Naive thymus-derived CD8-positive, alpha-beta T cell (primary cell): ENCODE measurements at places on chromosomes 11 and 22.

DNA sequence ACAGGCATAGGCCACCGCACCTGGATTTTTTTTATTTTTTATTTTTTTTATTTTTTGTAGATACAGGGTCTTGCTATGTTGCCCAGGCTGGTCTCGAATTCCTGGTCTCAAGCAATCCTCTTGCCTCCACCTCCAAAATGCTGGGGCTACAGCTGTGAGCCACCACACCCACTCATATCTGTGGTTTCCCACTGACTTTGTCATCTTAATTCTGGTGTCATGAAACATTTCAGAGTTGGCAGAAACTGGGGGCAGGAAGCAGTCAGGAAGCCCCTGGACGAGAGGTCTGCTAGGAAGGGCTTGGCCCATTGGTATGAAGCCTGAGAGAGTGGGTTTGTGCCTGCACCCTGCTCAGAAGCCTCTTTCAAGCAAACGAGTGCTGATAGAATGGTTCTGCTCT lies 49.1 kb downstream of the COMMD9 start:
- no peak for DNase-seq

DNA sequence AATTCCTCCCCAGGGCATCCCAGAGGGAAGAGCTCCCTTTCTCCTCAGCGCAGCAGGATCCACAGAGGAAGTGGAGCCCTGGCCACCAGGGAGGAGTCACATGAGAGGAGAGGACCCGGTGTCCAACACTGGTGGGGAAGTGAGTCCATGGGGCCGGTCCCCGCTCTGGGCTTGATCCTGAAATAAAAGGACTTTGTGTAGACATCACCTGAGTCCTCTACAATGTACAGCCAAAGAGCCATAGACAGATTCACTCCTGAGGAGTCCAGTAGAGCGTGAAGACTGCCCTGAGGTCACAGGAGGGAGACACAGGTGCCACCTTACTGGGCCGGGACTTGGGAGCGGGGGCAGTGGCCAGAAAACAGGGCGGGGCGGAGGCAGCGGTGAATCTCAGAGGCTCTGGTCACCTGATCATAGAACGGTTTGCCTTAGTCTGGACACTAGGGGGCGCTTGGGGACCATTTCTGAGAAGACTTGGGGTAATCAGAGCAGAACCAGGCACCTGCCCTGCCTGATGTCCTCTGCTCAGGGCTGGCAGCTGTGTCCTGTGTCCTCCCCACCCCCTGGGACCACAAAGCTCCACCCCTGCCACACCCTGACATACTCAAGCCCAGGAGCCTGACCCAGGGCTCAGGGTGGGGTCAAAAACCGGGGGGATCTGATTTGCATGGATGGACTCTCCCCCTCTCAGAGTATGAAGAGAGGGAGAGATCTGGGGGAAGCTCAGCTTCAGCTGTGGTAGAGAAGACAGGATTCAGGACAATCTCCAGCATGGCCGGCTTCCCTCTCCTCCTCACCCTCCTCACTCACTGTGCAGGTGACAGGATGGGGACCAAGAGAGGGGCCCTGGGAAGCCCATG lies 112.7 kb downstream of the VPREB1 start:
- DNase-seq = peak; percentile 80

DNA sequence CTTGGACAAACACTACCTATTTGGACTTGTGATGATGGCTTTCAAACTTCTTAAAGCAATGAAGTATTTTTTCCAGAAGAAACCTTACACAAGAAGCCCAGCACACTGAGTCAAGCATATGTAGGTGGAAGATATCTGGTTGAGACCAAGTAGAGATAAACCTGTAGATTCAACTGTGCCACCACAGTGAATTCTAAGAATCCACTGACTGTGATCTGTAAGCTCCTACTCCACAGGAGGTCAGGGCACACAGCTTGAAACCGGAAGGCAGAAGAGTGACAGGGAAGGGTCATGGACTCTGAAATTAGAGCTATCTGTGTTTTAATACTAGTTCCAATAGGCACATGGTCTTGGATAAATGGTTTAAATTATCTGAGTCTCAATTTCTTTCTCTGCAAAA lies 404.5 kb downstream of the ETS1 start:
- no peak for DNase-seq

GRCh38 chr22:29716814-29717545 lies 2.8 kb upstream of the CABP7 start:
- DNase-seq = no peak

GRCh38 chr11:32829680-32830412 lies at the start of gene PRRG4:
Gene PRRG4 (plus strand): TSS chr11:32829927. CDS start chr11:32830530, 603 bp downstream.
- no peak for DNase-seq

- DNase-seq = no peak
These were observed 3.1 kb downstream of the BET1L start for GRCh38 chr11:203945-204586.

GRCh38 chr11:65915101-65915820 lies 3.6 kb downstream of the C11orf68 start:
- DNase-seq = no peak

DNA sequence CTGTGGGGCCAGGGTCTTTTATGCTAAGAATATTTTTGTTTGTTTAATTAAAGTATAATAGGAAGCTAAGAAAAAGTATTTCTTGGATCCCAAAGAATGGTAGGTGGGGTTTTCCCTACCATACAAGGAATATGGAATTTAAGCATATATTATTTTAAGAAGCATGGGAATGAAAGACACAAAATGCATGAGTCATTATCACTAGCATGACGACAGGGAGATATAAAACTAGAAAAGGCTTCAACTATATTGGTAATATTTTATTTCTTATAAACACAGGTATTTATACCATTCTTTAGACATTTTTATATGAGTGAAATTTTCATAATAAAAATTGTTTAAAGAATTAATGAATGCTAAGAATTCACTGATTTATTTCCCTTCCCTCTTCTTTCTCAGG lies 39.3 kb upstream of the SOX6 start:
- no peak for DNase-seq

GRCh38 chr22:37202001-37202555 lies 10.2 kb downstream of the SSTR3 start:
- DNase-seq = no peak

DNA sequence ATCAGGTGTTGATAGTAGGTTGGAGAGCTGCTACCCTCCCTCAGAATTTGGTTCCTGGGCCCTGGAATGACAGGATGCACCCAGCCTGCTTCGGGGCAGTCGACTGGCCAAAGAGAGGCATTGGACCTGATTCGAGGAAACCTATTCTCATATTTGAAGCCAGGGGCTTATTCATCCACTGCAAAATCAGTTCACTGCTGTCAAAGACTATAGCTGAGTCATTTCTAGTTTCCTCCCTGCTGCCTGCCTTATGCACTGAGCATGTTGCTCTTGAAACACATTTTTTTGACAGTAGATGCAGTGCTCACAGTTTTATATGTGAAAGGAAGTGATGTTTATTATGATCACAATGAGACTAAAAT lies 565.4 kb downstream of the ETS1 start:
- no peak for DNase-seq

DNA sequence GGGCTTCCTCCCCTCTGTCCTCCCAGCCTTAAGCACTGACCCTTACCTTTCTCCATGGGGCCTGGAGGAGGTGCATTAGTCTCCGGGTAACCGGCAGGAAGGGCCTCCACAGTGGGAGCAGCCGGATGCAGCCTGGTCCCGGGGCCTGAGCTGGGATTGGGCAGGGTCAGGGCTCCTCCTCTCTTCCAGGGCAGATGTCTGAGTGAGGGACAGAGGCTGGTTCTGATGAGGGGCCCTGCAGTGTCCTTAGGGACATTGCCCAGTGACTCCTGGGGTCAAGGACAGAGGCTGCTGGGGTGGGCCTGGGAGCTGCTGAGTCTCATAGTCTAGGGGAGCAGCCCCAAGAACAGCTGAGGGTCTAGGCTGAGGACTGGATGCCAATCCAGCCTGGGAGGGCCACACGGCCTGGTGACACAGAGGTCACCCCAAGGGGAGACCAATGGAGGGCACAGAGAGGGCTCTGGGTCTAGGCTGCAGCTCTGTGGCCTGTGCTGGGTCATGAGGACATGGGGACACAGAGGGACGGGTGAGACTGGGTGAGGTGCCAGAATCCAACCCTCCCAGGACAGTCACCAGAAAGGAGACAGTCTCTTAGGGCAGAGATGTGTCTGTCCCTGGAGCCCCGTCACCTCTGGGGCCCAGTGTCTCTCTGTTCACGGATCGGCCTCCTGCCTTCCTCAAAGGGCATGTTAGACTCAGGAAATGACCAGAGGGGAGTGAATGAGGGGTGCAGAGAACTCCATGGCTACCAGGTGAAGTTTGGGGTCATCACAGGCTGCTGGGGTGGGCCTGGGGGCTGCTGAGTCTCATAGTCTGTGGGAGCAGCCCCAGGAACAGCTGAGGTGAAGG lies 6.5 kb downstream of the IGLL5 start:
- no peak for DNase-seq

GRCh38 chr11:96158126-96158525 lies 184.9 kb downstream of the MAML2 start:
- no peak for DNase-seq
